ENCODE measurements at places on chromosomes 11 and 22.

- DNase-seq = no peak
These were observed 5.1 kb downstream of the GDPD5 start for GRCh38 chr11:75520688-75521087.

GRCh38 chr11:69950621-69951020 is 127.5 kb upstream of the ANO1 start:
- DNase-seq = no peak

GRCh38 chr11:97937501-97937900 is 1083.2 kb upstream of the CNTN5 start:
- DNase-seq = peak; percentile 10

- DNase-seq = peak; percentile 47
These were observed 452 bp downstream of the MACROD1 start for GRCh38 chr11:64165481-64165841.

DNA sequence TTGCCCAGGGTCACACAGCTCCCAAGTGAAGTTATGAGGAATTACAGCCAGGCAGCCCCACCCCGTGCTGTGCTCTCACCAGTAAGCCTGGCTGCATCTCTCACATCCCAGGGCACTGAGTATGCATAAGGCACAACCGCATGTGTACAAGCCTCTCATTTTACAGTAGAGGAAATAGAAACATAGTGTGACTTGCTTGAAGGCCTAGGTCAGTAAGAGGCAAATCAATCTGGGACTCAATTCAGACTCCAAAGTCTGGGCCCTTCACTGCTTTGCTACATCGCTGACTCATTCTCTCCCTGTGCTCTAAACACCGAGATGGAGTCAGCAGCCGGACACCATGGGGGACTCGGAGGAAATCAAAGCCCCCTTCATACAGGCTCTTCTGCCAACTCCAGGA is 7.9 kb downstream of the ABTB2 start:
- DNase-seq = no peak

GRCh38 chr11:87440076-87440770 is 402.5 kb downstream of the TMEM135 start:
- no peak for DNase-seq

DNA sequence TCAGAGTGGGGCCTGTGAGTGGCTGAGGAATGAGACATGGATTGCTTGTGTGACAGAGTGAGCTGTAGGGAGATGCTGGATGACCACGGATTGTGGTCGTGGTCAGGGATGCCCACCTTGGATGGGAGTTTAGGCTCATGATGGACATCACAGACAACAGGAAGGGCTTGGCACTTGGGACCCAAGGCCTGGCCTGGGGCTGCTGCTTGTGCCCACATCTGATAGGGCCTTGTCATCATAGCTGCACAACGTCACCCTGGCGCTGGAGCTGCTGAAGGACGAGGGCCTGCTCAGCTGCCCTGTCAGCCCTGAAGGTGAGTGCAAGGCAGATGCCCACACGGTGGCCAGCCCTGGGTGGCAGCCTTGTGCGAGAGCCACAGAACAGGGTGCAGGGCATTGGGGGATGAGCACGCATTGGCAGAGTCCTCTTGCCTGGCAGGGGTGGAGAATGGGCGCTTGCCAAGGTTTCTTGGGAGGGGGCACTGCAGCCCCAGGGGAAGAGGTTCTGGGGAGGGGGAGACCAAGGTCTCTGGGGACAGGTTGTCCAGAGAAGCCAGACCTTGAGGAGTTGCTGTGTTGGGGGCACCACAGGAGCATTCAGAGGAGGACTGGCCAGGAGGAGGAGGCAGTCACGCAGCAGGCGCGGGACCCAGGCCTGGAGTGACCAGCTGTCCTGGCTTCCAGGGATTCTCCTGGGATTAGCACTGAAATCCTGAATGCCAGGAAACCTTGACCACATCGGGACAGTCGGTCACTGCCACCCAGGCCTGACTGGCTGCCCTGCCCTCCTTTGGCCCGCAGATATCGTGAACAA is 25.0 kb downstream of the PARVG start:
- no peak for DNase-seq

DNA sequence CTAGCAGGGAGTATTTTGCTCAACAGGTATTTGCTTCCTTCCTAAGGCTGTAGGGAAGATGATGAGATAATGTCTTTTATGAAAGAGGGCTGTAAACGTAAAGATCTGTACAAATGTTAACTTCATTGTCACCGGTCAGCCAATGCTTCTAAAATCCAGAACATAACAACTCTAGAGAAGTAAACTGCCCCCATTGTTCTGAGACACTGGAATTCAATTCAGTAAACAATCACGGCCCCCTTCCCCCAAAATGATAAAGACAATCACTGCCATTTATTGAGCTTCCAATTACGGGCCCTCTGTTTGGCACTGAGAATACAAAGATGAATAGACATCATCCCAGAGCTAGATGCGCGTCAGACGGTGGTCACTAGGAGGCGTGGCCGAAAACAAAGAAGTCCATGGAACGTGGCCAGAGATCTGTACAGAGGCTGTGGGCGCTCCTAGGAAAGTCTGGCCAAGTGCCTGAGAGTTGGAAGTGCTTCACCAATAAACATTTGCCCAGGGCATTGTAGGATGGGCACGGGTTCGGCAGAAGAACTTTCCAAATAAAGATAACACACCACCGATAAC is 576 bp downstream of the TMEM258 start:
- peak; percentile 96 for DNase-seq

- DNase-seq = peak; percentile 82
These were observed 1.0 kb downstream of the MN1 start for GRCh38 chr22:27800250-27801201.

DNA sequence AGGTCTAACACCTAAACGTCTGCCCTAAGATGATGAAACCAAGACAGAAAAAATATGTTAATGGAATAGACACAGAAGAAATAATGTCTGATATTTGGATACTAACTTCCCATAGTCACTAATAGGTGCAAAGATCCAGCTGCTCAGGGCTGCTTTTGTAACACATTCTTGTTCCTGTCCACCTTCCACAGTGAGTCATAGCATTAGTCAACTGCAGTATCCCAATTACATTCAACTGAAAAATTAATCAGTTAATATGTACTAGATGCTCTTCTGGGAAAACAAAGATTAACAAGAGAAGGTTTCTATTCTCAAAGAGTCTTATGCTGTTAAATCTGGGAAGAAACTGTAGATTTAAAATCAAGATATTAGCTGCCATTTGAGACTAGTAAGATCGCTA is 47.6 kb downstream of the HEPHL1 start:
- no peak for DNase-seq

GRCh38 chr11:36123336-36124101 is 165.7 kb downstream of the COMMD9 start:
- peak; percentile 69 for DNase-seq

DNA sequence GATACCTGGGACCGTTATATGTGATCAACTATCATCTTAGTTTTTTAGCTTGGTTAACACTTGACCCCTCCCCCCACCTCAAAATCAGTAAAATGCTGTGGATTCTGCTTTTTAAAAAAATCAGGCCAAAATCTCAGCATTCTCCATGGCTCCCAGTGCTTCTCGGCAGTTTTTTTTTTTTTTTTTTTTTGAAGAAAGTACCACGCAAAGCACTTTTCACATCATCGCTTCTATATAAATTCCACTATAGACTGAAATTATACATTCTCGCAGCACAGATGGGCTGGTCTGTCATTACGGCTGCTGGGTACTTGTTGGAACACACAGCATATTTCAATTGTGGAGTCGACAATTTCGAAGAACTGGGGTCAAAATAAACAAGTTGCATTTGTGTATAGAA is 67.7 kb upstream of the PPARA start:
- DNase-seq = no peak

- no peak for DNase-seq
These were observed 43.5 kb upstream of the TP53I11 start for GRCh38 chr11:44993971-44994704.

GRCh38 chr22:37801946-37802309 is 5.8 kb upstream of the GCAT start:
- no peak for DNase-seq

GRCh38 chr11:59186130-59186594 is 14.2 kb downstream of the DTX4 start:
- no peak for DNase-seq

DNA sequence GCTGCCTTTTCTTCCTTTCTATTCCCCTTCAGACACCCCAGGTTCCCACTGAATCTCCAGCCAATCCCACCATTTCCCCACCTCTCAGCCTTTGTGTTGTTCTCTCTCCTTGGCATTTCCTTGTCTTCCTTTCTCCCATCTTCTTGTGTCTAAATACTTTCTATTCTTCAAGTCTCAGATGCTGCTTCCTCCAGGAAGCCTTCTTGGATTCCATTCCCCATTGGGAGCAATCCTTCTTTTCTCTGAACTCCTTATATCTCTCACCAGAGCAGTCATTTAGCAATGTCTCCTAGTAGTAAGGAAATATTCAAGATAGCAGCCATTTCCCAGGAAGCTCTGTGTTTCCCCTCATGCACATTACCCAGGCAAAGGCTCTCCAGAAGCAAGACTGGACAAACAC is 15.4 kb downstream of the YPEL4 start:
- DNase-seq = no peak

- DNase-seq = no peak
These were observed 9.5 kb downstream of the GGA1 start for GRCh38 chr22:37618072-37618656.

- peak; percentile 76 for DNase-seq
These were observed at the start of gene TSPO for GRCh38 chr22:43151251-43152002. Gene TSPO, plus strand, starts transcription at chr22:43151559. Its CDS starts 7,680 bp downstream, at chr22:43159239.

DNA sequence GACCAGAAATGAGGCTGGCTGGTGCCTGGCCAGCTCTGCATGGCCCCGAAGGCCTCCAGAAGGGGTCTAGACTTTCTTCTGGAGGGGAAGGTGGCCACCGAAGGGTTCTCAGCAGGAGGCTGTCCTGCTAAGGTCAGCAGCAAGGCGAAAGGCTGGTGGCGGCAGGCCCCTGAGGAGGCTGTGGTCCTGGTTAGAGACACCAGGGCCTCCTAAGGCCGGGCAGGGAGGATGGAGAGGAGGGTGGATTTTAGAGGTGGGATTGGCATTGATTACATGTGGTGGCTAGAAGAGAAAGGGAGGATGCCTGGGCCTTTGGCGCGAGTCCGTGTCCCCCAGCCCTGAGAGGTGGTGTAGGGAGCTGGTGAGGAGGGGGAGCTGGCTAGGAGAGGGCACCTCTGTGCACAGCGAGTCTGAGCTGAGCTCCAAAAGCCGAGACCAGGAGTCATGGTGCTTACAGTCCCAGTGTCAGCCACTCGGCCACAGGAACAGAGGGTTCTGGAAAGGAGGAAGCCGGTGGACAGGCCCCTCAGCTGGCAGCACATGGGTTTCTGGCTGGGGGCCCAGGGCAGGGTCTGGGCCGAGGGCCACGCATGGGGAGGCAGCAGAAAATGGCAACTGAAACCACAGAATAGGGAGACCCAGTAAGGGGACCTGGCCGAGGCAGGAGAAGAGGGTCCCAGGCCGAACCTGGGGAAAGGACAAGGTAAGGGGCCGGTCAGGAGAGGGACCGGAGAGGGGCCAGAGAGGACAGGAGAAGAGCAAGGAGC is 2.5 kb downstream of the FERMT3 start:
- DNase-seq = no peak

GRCh38 chr22:18103527-18104269 is 6.9 kb upstream of the TUBA8 start:
- peak; percentile 13 for DNase-seq
